ENCODE measurements at places on chromosomes 4 and X.

DNA sequence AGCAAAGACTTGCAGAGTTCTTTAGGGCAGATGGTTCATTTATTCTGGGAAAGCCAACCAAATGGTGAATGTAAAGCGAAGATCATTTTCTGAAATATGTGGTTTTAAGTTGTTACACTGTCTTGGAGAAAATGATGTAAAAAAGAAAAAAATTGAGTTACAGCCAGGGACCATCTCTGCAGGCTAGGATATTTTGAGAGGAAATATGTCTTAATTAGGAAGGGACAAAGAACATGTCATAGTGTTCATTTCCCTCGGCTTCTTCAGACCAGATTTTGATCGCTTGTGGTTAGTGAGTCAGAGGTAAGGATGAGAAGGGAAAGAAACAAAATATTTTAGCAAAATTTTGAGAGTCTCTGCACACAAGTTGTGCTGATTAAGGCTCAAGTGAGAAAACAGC is 59.0 kb upstream of the C1QTNF7 start:
- DNase-seq = no peak

DNA sequence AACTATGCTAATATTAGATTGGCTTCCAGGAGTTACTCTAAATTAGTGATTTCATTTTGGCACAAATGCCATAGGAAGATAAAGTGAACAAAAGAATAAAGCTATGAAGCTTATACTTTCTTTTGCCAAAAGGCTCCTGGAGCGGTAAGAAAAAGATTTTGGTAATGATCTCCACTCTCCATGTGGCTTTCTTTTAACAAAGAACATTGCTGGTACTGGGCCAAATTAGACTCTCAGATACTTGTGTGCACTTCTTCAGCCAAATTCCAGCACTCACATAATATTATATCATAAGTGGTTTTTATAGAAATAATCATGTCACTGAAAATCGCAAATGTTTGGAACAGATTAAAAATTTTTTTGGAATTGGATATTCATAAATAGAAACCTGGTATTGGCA is 142.4 kb upstream of the FGF13 start:
- DNase-seq = no peak

DNA sequence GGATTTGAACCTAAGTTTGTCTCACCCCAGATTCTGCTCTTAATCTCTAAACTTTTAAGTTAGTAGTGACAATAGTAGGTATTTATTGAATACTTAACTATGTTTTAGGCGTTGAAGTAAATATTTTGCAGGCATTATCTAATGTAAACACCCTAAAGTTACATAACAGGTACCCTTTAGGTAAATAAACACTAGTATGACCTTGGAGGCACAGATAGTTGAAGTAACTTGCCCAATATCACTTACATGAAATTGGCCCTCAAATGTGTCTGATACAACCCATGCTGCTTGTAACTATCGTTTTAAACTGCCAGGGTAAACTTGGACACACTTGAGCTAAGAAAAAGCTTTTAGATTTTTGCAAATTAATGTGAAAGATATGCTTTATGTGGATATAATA is 3.0 kb downstream of the HPRT1 start:
- DNase-seq = no peak

DNA sequence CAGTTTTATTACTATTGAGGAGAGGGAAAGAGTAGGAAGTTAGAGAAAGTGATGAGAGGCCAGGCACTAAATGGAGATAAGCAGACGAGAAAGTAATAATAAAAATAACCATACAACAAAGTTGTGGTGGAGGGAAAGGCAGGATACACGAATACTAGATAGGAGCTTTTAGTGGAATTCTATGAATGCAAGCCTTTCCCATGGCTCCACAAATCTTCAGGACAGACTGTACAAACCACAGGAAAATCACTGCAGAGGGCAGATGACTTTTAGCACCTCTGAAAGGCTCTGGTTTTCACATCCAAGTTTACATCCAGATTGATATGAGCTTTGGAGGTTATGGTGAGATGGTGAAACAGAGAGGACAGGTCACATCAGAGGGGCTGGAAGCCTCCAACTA is 41.5 kb downstream of the TNIP3 start:
- no peak for DNase-seq

DNA sequence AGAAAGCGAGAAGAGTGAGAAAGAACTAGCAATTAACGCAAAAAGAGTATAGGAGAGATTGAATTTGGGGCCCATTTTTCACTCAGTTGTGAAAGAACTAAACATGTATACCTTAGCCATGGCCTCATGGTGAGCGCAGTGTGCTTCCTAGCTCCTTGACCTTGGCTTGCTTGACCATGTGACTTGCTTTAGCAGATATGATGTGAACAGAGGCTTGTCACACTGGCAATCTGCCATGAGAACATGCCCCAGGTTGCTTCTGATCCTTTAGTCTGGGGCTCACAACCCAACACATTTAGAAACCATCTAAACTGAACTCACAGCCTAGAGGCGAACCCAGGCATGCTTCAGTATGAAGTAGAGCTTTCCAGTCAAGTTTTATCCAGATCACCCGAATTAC is 260.1 kb upstream of the FTHL17 start:
- DNase-seq = no peak

- DNase-seq = no peak
These were observed 46.7 kb upstream of the BTC start for GRCh38 chr4:74840936-74841509.

GRCh38 chr4:158930639-158930972 is 161.8 kb downstream of the FNIP2 start:
- no peak for DNase-seq

- no peak for DNase-seq
These were observed 198.6 kb upstream of the S100G start for GRCh38 chrX:16451334-16451733.

- no peak for DNase-seq
These were observed 42.3 kb downstream of the CCNG2 start for GRCh38 chr4:77199276-77199675.

GRCh38 chr4:48205107-48205506 is 64.5 kb downstream of the TEC start:
- DNase-seq = no peak

- no peak for DNase-seq
These were observed 69.3 kb downstream of the GPAT3 start for GRCh38 chr4:83605210-83605609.

DNA sequence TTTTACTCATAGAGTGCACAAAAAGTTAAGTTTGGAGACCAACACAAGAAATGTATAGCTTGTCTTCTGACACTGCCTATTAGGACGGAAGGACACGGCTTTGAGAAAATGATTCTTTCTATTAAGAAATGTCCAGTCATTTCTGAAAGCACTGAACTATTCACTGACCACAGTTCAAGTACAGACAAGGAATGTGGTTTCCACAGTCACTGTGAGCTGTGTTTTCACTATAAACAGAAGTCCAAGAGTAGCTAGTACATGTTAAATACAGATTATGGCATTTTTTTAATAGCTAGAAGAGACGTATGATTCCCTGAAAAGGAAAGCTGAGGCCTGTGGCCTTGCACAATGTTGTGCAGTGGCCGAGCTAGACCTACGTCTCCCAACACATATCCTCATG is 115.1 kb upstream of the GPM6A start:
- no peak for DNase-seq

DNA sequence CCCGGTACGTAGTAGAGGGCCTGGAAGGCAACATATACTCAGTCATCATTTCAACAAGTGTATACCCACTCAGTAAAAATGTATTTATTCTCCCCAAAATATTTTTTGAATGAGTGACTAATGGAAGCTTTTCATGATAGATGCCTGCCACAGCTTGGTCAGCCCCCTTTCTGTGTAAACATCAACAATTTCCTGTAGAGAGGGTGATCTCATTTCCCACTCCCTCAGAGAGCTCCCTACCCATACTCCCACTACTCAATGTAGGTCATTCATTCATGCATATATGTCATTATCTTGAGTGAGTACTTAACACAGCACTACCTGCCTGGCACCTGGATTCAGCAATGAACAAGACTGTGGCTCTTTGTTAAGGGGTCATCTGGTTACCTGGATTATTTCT is 81.9 kb downstream of the STK32B start:
- DNase-seq = no peak

- no peak for DNase-seq
These were observed 10.3 kb downstream of the CYP4V2 start for GRCh38 chr4:186201535-186202230.

GRCh38 chr4:6008766-6009385 is 9.4 kb downstream of the C4orf50 start:
- DNase-seq = no peak

GRCh38 chr4:73451981-73452747 is 16.1 kb downstream of the AFP start:
- DNase-seq = no peak

GRCh38 chr4:82140422-82140821 is 233.4 kb downstream of the HNRNPD start:
- no peak for DNase-seq

DNA sequence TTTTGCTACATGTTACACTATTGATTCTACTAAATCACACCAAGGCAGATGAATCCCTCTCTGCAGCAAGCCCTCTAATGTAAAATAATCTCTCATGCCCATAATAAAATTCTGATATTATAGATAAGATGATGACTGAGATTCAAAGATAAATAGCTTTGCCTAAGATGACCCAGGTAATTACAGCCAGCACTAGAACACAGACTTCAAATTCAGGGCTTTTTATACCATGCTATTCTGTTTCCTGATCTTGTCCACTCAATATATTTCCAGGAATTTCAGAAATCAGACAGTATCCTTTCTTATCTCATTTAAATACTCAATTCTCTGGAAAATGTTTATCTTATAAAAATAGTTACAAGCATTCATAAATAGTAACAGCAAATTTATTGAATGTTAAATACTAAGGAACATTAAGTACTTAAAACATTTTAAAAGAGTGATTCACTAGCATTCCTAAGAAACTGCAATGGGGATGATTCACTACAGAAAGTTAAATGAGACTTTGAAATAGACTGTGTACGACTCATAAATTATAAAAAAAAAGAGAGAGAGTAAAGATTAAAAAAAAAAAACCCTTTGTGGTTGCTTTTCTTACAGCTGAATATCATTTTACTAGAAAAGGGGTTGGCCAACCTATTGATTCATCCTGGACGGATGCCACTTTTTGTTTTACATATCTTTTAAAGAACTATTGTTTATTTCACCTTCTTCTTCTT is 45.8 kb upstream of the IL21 start:
- no peak for DNase-seq

- DNase-seq = no peak
These were observed 624.3 kb upstream of the EPHA5 start for GRCh38 chr4:66294638-66295037.

DNA sequence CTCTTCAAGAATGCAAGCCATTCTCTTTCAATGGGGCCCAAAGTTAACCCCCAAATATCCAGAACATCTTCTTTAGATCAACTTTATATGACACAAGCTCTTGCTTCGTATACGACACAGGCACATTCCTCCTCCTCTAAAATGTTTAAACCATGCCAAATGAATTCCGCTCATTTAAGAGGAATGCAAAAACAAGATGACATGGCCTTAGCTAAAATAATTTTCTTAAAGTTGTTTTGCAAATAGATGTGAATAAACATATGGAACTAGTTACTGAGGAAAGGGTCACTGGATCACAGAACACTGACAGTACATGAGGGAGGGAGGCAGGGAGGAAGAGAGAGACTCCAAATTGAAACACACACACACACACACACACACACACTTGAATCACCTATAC is 97.4 kb downstream of the RASL11B start:
- no peak for DNase-seq

GRCh38 chr4:152304220-152304619 is 231.7 kb downstream of the FBXW7 start:
- no peak for DNase-seq

GRCh38 chr4:1571165-1572009 is 112.7 kb downstream of the FAM53A start:
- DNase-seq = no peak

- no peak for DNase-seq
These were observed 39.5 kb downstream of the EFNB1 start for GRCh38 chrX:68868316-68868715.

- no peak for DNase-seq
These were observed 23.3 kb upstream of the CBLL2 start for GRCh38 chrX:22249371-22249770.

GRCh38 chrX:132591719-132592275 is 103.0 kb upstream of the MBNL3 start:
- no peak for DNase-seq

- DNase-seq = no peak
These were observed 304.9 kb downstream of the DHX15 start for GRCh38 chr4:24279469-24279868.

DNA sequence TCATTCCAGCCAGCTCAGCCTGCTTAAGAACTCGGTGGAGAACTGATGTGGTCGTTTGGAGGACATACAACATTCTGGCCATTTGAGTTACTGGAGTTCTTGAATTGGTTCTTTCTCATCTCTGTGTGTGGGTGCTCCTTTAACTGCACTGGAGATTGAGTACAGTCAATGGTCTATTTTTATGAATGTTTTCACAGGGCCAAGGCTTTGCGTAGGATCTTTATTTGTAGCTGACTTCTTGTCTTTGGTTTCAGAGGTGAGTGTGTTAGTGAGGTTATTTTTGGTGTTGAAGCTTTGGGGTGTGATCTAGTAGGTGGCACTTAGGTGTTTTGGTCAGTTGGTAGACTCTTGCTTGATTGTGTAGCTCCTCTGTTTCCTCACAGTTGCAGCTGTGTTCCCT is 288.4 kb downstream of the LHFPL1 start:
- no peak for DNase-seq

DNA sequence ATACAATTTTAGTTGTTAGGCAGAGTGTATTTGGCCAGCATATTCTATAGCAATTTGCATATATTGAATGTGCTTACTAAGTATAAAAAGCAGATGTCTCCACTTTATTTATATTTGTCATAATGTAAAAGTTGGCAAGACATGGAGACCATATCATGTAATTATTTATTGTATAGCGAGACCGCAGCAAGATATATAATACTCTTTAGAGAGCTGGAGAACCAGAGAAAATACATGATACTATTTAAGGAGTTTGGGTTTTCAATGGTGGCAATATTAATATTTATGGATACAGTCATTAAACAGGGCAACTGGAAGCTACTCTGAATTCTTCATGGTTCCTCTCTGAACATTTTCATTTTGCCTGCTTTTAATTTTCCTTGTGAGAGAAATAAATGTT is 35.0 kb downstream of the INTU start:
- DNase-seq = no peak

GRCh38 chr4:168095776-168096406 is 3.6 kb downstream of the ANXA10 start:
- no peak for DNase-seq

- DNase-seq = no peak
These were observed 185.5 kb upstream of the PSAPL1 start for GRCh38 chr4:7620086-7620813.

- DNase-seq = no peak
These were observed 50.5 kb downstream of the PSAPL1 start for GRCh38 chr4:7384003-7384928.

All from amygdala (tissue), 56 donors.